Smooth muscle cell of the umbilical artery (primary cell): ENCODE measurements at places on chromosomes 1 and 21. TPM values are rescaled to one million over a fixed set of nuclear protein-coding genes. Genes with fewer than 3 reads are reported as not detected.

The RAB25 gene
- not detected in 2 replicates for total RNA-seq

The FCRL1 gene
- not detected in 2 replicates for total RNA-seq

The GJB3 gene
- not detected in 2 replicates for total RNA-seq

The VWA5B1 gene
- not detected in 2 replicates for total RNA-seq

The CNKSR1 gene
- 0.30 and 0.74 TPM in 2 replicates for total RNA-seq

The SELENBP1 gene
- total RNA-seq = 11.2 and 14.6 TPM in 2 replicates

The ETV3L gene
- not detected in 2 replicates for total RNA-seq

The SH2D5 gene
- total RNA-seq = 0.89 and 8.5 TPM in 2 replicates

The FMN2 gene
- total RNA-seq = 2.4 and 5.9 TPM in 2 replicates

The NBPF4 gene
- total RNA-seq = not detected in 2 replicates

The CFHR5 gene
- total RNA-seq = not detected in 2 replicates

The TNFAIP8L2 gene
- not detected in 2 replicates for total RNA-seq

The PRKAA2 gene
- total RNA-seq = 0.89 and 1.9 TPM in 2 replicates

The NFASC gene
- 10.1 and 35.9 TPM in 2 replicates for total RNA-seq

The RAB3GAP2 gene
- 52.6 and 58.7 TPM in 2 replicates for total RNA-seq

The FAM131C gene
- under 0.01 and 0.37 TPM in 2 replicates for total RNA-seq

The FBXO44 gene
- 7.1 and 12.2 TPM in 2 replicates for total RNA-seq

The SH2D1B gene
- total RNA-seq = not detected in 2 replicates

The PADI1 gene
- under 0.01 and 0.18 TPM in 2 replicates for total RNA-seq

The ADAMTS4 gene
- total RNA-seq = 14.3 and 20.3 TPM in 2 replicates

The LRRC41 gene
- total RNA-seq = 91.5 and 116 TPM in 2 replicates

The HMGCL gene
- total RNA-seq = 47.5 and 50.5 TPM in 2 replicates

The OLFML2B gene
- total RNA-seq = 1.5 and 3.5 TPM in 2 replicates

The TNFRSF1B gene
- total RNA-seq = 3.0 and 10.6 TPM in 2 replicates

The LRRC7 gene
- 0.46 TPM in 1 of 2 replicates, not detected in the other for total RNA-seq

The FCER1G gene
- 0.59 TPM in 1 of 2 replicates, not detected in the other for total RNA-seq

The REN gene
- total RNA-seq = not detected in 2 replicates

The ZBTB8OS gene
- total RNA-seq = 34.0 and 44.2 TPM in 2 replicates

The TIMM17A gene
- 82.5 and 85.8 TPM in 2 replicates for total RNA-seq

The RTCA gene
- total RNA-seq = 51.4 and 66.6 TPM in 2 replicates

The CFAP107 gene
- not detected in 2 replicates for total RNA-seq
